ENCODE measurements at places on chromosomes 7 and 10.

GRCh38 chr10:30736685-30737232, 107.2 kb upstream of the LYZL2 start:
- DNase-seq, result peak; percentile 98

- DNase-seq, result no peak
Observed at GRCh38 chr7:117572856-117573620, 93.2 kb downstream of the CFTR start.

GRCh38 chr7:29442146-29442545, 121.5 kb upstream of the PRR15 start:
- DNase-seq, result no peak

DNA sequence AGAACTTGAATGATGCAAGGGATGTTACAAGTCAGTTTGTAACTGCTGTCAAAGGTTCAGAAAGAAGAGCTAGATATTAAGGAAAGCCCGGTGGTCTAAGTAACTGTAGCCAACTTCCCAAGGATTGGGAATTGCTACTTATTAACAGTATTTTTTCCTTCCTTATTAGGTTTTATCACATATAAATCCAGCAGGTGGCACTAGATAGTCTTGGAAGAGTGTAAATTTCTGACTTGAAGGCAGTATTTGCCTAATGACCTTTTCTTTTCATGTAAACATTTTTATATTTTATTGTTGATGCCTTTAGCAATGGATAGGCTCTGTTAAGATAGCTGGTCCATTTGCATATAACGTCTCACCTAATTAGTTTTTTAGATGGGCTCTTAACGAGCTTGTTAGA, 51.2 kb downstream of the ANLN start:
- peak; percentile 9 for DNase-seq

- DNase-seq, result no peak
Observed at GRCh38 chr7:16847381-16847860, 34.4 kb downstream of the AGR3 start.

DNA sequence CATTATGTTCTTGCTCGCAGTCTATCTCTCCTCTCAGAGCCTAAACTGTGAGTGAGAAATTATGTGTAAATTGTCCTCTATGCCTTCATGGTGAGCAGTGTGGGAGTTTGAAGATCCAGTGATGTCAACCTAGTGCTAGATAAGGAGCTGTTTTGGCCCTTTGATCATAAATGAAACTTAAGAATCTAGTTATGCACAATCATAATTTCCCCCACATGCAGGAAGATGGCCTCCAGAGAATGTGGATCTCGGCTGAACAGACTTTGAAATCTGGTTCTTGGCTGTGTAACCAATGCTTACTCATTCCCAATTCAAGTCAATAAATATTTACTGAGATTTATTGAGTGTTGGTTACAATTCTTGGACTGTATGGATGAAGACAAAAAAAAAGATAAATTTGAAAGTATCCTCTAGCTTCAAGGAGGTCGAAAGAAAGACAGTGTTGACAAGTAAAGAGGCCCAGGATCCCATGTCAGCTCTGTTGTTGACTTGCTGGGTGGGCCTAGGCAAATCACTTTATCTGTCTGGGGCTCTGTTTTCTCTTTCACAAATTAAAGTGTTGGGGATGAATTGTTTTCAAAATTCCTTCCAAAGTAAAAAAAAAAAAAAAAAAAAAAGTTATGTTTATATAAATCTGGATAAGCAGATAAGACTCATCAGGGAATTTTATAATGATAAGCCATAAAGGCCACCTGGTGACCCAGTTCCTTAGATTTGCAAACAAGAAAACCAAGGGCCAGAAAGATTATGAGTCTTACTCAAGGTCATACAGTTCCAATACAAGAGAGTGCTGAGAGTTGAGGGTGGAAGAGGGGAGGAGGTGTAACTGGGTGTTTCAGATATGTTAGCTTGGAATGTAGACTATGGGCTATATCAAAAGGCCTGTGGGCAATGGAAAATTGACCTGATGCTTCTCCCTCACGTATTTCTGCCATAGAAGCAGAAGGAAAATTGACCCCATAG, 969.9 kb downstream of the KCNMA1 start:
- DNase-seq, result no peak

DNA sequence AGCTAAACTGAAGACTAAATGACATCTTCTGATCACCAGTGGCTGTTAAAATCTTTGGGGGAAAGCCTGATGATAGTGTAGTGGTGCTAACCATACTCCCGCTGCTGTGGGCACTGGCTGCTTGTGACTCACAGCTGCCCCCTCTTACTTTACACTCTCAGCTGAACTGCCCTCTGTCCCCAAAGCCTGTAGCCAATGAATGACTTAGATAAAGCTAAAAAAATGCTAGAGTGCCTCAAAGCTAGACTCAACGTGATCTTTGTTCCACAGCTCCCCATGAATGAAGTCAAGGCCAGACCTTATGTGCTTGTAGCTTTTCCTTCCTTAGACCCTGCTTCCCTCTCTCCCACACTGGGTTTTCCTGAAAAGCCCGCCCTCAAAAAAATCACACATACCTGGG, 6.5 kb downstream of the ZC3HAV1L start:
- DNase-seq, result no peak

DNA sequence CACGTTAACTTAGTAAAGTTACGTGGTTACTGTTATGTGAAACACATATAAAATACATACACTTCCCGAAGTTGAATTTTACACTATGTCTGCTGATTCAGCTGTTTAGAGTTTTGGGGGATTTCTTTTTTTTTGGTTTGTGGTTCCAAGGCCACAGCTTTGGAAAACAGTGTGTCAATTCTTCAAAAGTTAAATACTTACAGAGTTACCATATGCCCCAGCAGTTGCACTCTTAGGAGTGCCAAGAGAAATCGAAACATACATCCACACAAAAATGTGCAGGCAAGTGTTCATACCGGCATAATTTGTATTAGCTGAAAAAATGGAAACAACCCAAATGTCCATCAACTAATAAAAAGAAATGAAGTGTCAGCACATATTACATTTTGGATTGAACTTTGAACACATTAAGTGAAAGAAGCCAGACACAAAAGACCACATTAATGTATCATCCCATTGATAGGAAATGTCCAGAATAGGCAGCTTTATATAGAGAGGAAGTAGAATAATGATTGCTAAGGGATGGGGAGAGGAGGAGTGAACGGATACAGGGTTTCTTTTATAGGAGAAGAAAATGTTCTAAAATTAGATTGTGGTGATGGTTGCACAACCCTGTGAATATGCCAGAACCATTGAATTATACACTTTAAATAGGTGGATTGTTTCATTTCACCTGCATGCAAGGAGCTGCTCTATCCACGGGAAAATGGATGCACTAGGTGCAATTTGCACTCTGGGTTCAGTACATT, 17.6 kb downstream of the APBB1IP start:
- DNase-seq, result no peak

GRCh38 chr10:48361176-48361575, 54.7 kb downstream of the MAPK8 start:
- no peak for DNase-seq

DNA sequence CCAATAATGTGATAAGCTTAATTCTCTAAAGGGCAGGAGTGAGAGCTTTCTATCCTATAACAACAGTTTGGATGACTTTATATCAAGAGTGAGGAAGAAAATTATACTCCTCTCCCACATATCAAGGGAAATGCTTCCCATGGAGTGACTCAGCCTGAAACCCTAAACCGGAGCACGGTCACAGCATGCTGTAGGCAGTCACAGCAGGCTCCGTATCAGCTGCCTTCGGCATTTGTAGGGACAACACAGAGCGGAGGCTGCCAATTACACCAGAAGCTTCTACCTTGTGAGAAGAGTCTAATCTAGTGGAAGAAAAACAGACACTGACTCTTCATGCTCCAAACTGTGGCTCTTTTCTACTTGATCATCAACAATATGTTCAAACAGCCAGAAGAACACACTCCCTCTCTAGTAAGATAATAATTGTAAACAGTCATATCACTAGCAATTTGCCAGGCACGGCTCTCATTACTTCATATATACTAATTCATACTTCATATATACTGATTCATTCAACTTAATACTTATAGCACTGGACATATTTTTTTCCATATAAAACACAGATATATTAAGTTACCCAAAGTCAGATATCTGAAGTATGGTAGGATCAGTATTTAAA, 65.9 kb downstream of the DGKB start:
- DNase-seq, result peak; percentile 64

GRCh38 chr10:88961266-88961665, 8.7 kb upstream of the ACTA2 start:
- no peak for DNase-seq

DNA sequence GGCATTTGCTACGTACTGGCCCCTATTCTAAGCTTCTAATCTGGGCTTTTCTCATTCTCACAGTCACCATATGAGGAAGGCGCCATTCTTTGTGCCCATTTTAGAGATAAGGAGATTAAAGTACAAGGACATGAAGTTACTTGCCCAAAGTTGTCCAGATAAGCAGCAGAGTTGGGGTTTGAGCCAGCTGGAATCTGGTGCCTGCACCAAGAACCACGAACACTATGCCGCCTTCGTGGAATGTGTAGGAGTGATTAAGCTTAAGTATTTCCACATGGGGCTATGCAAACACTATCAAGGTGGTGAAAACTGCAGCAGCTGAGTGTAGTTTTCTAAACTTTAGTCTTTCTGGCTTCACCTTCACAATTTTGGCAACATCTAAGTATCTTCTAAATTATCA, 342.7 kb upstream of the ETV1 start:
- DNase-seq, result peak; percentile 4

DNA sequence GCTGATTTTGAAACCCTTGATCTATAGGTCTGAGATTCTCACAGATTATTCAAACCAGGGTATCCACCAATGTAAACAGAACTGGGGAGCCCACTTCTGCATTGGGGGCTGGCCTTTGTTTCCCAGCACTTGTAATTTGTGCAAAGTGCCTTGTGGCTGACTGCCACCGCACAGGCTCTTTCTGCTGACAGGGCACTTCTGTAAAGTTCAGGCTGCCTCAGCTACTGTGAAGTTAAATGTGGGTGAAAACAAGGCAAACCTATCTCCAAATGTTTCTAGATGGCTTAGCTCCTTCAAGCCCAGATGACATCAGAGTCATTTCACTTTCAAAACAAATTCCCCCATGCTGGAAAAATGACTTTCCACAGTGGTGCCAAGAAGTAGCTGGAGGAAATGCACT, 54.7 kb downstream of the GRID1 start:
- DNase-seq, result no peak

GRCh38 chr7:835485-836401, 3.5 kb downstream of the SUN1 start:
- no peak for DNase-seq

- DNase-seq, result no peak
Observed at GRCh38 chr7:143217806-143218205, 4.0 kb upstream of the TAS2R40 start.

GRCh38 chr10:122988501-122988900, 8.3 kb downstream of the PSTK start:
- no peak for DNase-seq
